ENCODE measurements at places on chromosomes 5 and 9.

DNA sequence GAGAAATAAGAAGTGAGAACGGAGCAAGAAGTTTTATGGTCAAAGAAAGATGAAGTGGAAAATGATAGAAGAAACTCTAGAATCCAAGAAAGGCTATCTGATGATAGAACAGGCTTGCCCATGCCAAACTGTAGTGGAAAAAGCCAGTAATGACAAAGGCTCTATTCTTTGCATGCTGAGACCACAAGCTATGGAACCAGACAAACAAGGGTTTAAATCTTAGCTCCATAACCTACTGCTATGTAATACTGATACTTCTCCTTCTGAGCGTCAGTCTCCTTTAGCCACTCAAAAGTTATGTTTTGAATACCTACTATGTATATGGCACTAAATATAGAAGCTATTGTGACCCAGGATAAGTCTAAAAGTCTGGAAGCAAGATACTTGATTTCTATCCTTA, 51.2 kb upstream of the TRIM32 start:
- DNase-seq: no peak

GRCh38 chr9:137988701-137989100, 111.1 kb downstream of the CACNA1B start:
- DNase-seq: no peak

GRCh38 chr9:124385623-124386022, 29.6 kb downstream of the PSMB7 start:
- no peak for DNase-seq

DNA sequence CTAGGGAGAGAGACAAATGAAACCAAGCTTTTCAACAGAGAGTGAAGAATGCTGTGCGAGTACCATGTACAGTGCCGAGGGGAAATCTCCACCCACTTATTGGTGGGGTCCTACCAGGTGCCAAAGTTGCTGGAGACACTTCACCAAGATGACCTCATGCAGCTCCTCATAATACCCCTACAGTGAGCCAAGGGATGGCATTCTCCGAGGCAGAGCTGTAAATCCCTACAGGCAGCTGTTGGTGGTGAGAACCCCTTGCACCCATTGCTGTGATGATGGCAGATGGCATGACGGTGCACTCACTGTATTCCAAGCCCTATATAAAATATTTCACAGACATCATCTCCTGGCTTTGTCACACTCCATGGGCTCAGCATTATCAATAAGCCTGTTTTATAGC, 464.9 kb downstream of the SPOCK1 start:
- no peak for DNase-seq

- DNase-seq: no peak
Measured at GRCh38 chr5:14270209-14270702, 127.1 kb downstream of the TRIO start.

- DNase-seq: no peak
Measured at GRCh38 chr9:133811471-133811870, 73.3 kb upstream of the SARDH start.

GRCh38 chr9:37035648-37036370, 1.7 kb upstream of the PAX5 start:
- no peak for DNase-seq

DNA sequence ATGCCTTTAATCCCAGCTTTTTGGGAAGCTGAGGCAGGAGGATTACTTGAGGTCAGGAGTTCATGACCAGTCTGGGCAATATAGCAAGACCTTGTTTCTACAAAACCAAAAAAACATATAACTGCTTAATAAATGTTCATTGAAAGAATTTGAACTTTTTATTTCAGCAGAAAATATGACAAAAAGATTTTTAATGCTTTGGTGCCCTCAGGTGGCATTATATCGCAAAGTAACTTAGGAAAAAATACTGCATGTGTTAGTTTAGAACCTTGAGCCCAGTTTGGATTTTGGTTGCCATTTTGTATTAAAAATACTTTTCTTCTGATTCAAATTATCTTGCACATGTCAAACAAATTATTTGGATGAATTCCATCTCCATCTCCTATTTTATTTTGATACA, 103.2 kb downstream of the GPBP1 start:
- no peak for DNase-seq

DNA sequence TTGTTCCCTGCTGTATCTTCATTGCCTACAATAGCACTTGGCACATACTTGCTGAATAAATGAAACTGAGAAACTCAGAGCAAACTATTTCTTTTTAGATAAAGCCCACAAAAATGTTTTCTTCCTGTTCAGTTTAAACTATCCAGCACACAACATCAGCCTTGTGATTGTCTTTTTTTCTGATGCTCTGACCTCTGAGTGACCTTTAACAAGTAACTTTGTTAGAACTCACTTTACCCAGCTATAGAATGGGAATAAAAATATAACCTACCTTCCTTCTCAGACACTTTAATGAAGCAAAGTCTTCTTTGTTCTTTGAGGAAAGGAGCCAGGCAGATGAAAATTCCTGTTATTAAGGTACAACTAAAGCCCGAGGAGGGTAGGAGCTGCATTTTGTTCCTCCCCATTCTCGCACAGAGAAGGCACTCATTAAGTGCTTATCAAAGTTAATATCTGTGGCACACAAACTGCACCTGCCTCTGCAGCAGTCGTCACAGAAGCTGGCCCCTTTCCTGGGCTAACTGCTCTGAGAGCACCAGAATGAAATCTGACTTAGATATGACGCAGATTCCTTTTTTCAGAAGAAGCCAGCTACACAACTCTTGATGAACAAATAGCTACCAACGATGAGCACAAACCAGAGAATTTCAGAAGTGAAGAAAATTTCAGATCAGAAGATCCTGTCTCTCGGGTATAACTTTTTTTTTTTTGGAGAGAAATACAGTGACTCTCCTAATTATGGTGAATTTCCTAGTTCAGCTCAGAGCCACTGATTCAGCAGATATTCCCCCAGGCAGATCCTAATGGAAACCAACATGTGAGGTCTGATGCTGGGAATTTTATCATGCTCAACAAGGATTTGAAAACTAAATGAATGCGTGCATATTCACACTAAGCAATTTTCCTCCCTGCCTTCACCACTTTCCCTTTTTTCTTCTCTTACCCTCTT, 31.0 kb upstream of the NR3C1 start:
- no peak for DNase-seq

DNA sequence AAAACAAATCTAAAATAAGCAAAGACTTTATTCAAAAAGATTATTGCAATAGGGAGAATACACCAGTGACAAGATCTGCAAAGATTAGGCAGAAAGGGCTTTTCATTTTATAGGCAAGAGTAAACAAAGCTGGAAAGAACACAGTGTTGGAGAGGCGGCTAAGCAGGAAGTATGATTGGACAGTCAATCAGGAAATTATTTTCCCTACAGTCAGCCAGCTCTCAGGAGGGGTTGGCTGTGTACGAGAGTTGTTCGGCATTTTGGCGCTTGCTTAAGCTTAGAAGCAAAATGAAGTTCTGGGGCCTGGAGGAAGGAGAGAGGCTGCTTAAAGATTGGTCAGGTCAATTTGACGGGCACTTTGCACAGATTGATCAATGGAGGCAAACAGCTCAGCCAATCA, 1030.5 kb downstream of the TLE4 start:
- no peak for DNase-seq

DNA sequence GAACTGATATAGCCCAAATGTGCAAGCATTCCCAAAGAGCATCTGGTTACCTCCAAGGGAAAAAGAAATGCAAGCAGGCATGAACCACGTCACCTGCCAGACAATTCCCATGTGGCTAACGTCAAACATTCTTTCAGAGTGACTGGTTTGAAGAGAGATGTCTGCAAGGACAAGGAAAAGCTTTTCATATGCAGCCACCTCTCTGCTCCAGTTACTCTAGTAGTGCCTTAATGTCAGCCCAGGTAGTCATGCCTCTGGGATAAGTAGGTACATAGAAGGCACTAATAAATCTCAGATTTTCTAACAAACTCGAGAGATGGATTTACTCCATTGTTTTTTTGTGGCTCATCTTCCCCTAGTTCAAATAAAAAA, 96.8 kb upstream of the IFNK start:
- no peak for DNase-seq

- DNase-seq: no peak
Measured at GRCh38 chr5:8689773-8690172, 820.8 kb downstream of the MTRR start.

DNA sequence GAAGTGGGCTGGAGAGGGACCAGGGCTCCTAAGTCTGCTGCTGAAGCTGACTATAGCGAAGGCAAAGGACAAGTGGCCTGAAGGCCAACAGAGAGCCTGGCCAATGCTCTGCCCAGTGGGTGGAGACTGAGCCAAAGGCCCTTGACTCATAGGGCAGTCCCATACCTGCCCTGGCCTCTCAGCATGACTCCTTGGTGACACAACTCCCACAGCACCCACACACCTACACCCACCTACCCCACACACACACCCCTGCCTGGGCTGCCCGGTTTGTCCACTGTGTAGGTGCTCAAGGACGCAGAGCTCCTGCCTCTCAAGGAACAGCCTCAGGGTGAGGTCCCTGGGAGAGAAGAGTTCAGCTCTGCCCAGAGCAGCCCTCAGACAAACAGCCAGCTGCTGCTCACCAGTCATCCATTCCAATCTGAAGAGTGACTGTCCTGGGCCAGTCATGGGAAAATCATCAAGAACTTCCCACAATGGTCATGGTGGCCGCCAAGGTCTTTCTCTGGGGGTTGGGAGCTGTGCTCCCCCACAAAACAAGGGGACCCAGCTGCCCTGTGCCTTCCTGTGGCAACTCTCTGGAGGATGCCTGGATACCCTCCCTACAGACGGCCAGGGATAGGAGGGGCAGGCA, 5.0 kb downstream of the TNIP1 start:
- DNase-seq: no peak

GRCh38 chr5:96863949-96864584, 12.2 kb upstream of the ERAP2 start:
- no peak for DNase-seq

DNA sequence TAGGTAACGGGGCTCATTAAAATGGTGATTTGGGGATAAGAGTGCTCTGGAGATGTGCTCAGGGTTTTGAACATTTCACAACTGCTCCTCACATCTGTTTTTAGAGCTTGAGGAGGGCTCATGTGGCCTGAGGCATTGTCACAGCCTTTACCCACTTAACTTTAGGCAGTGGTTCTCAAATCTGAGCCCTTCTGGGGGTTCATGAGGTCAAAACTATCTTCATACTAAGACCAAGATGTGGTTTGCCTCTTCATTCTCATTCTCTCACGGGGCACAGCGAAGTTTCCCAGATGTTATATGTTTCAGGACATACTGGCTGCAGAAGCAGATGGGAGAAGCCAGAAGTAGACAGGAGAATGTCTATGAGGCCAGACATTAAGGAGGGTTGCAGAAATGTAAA, 38.4 kb downstream of the STXBP1 start:
- DNase-seq: no peak

DNA sequence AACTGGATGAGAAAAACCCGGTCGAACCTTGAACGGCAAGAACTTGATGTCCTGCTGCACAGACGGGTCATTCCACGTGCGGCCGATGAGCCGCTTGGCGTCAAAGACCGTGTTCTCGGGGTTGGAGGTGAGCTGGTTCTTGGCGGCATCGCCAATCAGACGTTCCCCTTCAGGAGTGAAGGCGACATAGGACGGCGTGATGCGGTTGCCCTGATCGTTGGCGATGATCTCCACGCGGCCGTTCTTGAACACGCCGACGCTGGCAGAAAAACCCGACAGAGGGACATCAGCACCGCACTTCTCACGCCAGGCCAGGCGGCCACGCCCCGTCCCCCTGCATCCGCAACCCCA, 519 bp downstream of the HSPA5 start:
- no peak for DNase-seq

DNA sequence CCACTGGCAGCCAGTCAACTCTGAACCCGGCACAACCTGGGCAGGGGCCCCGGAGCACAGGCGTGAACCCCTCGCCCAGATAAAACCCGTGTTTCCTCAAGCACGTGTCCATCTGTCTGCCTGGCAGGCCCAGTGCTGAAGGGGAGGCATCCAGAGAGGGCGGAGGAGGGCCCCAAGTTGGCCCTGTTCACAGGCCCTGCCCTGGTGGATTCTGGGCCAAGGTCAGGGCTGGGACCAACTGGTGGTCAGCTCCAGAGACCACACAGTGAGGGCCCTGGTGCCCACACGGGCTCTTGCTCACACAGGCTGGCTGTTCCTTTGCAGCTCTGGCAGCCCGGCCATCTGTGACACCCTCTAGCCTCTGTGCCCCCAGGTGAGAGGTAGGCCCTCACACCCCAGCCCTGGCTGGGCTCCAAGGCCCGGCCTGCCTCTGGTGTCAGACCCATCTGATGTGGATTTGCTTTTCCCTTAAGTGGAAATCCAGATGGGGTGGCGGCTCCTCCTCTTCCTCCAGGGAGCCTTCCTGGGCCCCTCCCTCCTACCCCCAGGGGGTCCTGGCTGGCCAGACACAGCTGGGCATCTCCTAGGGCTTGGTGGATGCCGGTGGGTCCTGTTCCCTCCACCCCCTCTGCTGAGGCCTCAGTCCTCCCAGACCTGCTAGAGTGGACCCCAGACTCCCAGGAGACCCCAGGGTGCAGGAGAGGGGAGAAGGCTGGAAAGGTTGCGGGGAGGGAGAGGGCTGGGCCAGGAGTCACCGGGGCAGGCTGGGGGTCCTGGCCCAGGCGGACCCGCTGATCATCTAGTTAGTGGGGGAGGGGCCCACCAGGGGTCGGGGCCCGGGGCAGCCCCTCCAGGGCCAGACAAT, 525 bp upstream of the STPG3 start:
- no peak for DNase-seq

- DNase-seq: no peak
Measured at GRCh38 chr5:147180751-147181150, 54.1 kb upstream of the STK32A start.

DNA sequence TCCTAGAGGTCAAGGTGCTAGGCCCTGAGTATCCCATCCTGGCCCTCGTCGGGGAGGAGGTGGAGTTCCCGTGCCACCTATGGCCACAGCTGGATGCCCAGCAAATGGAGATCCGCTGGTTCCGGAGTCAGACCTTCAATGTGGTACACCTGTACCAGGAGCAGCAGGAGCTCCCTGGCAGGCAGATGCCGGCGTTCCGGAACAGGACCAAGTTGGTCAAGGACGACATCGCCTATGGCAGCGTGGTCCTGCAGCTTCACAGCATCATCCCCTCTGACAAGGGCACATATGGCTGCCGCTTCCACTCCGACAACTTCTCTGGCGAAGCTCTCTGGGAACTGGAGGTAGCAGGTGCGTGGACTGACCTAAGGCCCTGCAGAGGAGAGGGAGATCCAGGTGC, 7.9 kb downstream of the BTNL9 start:
- DNase-seq: no peak
